ENCODE measurements at places on chromosomes 5 and 9.

GRCh38 chr5:40552981-40553380, 126.7 kb upstream of the PTGER4 start:
- DNase-seq = no peak

DNA sequence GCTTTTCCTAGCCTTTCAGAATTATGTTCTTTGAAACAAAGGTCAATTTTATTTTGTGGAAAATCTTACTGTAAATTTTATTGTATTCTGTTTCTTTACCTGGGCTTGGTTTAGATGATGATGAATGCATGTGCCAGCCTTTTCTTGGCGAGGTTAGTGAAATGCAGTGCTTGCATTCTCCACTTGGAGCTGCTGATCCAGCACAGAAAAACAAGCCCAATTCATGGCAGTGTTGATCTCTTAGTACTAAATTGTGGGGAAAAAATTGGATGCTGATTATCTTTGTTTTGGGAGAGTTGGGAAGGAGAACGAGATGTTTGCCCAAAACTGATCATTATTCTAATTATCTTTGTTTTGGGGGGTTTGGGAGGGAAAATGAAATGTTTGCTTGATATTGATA, 3.7 kb downstream of the HABP4 start:
- no peak for DNase-seq

DNA sequence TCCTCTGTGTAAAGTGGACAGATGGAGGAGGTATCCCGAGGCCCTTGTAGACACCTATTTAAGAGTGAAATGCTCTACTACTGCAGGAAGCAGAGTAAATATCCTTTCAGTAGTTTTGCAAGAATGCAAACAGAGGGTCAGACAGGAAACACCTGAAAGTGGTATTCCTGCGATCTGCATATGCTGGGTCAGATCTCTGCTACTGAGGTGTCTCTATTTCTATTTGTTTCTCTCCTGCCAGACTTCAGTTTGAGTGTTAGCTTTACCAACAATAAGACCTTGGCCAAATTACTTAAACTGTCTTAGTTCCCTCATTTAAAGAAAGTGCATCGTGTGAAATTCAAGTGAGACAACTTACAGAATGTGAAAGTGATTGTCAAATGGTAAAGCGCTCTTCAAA, 47.6 kb downstream of the JAKMIP2 start:
- no peak for DNase-seq

DNA sequence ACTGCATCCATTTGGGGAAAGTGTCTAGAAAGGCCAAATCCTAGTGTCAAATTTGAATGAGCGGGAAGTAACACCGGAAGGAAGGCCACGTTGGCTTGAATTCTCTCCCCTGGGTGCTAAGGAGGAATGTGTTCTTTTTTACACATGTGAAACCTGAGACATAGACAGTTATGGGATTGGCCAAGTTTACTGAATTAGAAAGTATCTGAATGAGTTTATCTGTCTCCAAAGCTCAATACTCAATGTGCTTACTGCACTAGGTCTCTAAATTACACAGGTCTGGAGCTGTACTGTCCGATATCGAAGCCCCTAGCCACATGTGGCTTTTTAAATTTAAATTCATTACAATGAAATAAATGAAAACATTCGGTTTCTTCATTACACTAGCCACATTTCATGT, 6.0 kb downstream of the DMRT1 start:
- no peak for DNase-seq

DNA sequence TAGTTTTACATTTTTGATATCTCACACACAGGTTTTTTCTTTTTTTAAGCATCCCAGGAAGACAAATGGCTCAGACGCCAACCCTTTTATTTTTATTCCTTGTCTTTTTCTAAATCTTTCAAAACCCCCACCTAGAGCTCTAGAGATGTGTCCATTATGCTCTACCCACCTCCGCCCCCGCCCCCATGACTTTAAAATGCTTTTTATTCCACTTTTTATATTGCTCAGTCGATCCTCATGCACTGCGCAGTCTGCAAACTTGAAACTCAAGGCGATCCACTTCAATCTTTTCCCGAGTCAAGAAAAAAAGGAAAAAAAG, 411 bp upstream of the MAT2B start:
- DNase-seq = no peak

GRCh38 chr9:12988258-12988657, 213.4 kb downstream of the LURAP1L start:
- DNase-seq = no peak

DNA sequence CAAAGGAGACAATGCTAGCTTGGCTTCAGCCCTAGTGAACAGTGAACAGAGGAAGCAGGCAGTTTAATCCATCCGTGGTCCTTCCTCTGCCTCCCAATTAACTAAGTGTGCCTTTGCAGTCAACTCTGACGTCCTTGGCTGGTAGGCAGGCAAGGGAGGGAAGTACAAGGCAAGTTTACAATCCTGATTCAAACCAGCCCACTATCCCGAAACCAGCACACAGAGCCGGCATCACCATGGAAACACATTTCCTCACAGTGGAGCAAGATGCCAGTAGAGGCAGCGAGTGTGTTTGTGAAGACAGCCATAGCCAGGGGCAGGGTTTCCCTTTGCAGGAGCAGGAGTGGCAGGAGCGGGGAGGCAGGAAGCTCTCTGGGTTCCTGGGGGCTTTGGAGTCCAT, 73.9 kb downstream of the GOLPH3 start:
- DNase-seq = no peak

GRCh38 chr9:22117511-22118384, 108.6 kb upstream of the CDKN2B start:
- no peak for DNase-seq

- DNase-seq = no peak
Observed at GRCh38 chr5:38331831-38332230, 73.5 kb downstream of the EGFLAM start.

DNA sequence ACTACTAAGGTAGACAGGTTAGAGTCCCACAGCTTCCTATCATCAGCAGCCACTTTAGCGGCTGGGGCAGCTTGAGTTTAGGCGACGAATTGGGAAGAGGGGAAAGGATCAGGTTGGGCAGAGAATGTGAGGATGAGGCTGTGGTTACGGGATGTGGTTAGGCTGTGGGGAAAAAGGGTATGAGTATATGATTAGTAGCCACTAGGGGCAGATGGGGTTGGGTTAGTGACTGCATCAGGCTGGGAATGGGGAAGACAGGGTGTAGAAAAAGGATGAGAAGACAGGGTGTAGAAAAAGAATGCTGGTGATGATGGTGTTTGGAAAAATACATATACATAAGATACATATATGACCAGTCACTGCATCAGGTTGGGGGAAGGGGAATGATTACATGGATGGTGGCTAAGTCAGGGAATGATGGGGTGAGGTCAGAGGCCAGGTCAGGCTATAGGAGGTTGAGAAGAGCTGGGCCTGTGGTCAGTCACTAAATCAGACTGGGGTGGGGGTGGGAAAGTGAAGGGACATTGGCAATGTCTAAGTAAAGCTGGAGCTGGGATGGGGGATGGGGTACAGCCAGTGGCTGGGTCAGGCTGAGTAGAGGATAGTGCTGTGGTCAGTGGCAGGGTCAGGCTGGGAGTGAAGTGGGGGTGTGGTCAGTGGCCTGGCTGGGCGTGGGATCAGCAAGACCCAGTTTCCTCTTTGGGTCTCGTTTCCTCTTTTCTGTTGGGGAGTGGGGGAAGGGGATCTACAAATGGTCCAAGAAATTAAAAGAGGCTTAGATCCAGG, 2.1 kb downstream of the TLN1 start:
- DNase-seq = no peak

DNA sequence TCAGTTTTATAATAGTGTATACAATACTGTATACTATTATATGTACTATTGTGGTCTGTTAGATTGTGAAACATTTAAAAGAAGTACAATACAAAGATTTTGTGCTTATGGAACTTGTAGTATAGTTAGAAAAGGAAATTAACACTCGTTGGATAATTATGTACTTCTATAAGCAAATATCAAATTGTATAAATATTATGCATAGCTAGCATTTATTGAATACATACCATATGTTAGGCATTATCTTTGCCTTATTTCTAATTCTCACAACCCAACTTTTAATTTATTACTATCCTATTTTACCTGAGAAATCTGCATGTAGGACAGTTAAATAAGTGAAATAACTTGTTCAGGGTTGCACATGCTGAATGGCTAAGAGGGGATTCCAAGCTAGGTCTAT, 37.5 kb downstream of the RAB3C start:
- DNase-seq = no peak

GRCh38 chr5:15106530-15107283, 235.1 kb upstream of the ANKH start:
- no peak for DNase-seq

DNA sequence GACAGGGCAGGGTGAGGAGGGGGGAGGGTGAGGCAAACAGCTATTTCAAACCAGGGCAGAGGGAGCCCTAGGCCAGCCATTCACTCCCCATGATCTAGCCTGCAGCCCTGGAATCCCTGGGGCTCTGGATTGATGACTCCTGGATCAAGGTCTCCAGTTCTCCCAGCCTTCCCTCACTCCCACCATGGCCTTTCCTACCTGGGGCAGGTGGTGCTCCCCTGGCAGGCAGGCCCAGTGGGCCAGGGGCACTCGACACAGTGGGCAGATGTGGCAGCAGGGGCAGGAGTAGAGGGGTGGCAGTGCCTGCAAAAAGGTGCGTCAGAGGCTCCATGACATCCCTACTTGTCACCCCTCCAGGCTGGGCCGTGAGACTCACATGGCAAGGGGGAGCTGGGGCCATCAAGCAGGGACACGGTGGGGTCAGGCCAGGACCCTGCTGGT, 6.0 kb downstream of the KIF12 start:
- no peak for DNase-seq

- DNase-seq = no peak
Observed at GRCh38 chr9:3758816-3759576, 233.2 kb upstream of the RFX3 start.

- peak; percentile 7 for DNase-seq
Observed at GRCh38 chr9:7879551-7880245, 80.1 kb upstream of the DMAC1 start.

DNA sequence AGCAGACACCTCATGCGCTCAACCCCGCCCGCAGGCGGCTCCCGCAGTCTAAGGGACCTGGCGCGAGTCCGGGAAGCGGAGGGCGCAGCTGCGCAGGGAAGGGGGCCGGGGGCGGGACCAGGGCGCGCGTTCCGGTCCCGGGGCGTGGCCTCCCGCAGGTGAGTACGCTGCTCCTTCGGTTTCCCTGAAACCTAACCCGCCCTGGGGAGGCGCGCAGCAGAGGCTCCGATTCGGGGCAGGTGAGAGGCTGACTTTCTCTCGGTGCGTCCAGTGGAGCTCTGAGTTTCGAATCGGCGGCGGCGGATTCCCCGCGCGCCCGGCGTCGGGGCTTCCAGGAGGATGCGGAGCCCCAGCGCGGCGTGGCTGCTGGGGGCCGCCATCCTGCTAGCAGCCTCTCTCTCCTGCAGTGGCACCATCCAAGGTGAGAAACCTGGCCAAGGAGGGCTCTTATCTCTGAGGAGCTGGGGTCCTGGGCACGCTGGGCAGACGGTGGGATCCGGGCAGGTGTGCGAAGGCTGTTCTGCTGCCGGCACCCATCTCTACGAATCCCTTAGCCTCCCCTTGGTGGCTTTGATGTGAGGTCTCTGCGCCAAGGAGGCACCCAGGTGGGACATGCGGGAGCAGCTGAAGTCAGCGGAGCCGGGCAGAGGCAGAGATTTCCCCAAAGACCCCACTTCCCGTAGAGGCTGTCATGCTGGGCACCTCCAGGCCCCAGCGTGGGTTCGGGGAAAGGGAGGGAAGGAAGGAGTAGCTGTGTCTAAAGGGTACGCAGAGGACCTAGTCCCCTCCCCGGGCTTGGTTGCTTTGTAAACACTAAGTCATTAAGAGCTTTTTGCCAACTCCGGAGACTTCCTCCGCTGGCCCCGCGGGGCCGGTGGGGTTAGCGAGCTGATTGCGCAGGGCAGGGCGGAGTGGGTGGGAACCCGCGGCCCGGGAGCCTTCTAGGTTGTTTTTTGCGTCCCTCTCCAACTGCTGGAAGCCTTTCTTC, at the start of gene F2RL1:
F2RL1 (plus strand) TSS at position 187 of the 988 bp plus-strand sequence; CDS start at position 340, 153 bp downstream.
- peak; percentile 18 for DNase-seq

- DNase-seq = no peak
Observed at GRCh38 chr9:95726756-95727155, 148.7 kb upstream of the ERCC6L2 start.

DNA sequence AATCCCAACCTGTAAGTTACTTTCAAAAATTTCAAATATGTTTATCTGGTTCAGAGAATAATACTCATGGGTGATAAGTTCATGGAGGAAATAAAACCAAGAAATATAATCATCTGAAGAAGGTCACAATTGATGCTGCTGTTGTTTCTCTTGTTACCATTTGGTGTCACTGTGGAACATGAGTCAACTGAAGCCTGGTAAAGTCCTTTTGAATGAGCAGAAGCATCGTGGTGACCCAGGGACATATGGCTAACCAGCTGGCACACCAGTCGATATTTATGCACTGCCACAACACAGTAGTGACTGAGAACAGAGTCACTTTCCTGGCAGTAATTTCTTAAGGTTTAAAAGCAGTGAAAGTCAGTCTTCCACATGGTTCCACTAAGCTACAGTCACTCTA, 612.9 kb upstream of the TLE4 start:
- no peak for DNase-seq

- DNase-seq = no peak
Observed at GRCh38 chr9:110116543-110116885, 91.4 kb downstream of the C9orf152 start.

GRCh38 chr5:76021936-76022584, 61.1 kb upstream of the SV2C start:
- no peak for DNase-seq

- DNase-seq = no peak
Observed at GRCh38 chr9:15392363-15392762, 30.3 kb upstream of the SNAPC3 start.

- DNase-seq = no peak
Observed at GRCh38 chr5:41770799-41771198, 99.4 kb downstream of the OXCT1 start.

- no peak for DNase-seq
Observed at GRCh38 chr5:85500869-85501268, 1116.2 kb upstream of the EDIL3 start.

- DNase-seq = no peak
Observed at GRCh38 chr5:6961837-6962635, 248.8 kb downstream of the TENT4A start.

DNA sequence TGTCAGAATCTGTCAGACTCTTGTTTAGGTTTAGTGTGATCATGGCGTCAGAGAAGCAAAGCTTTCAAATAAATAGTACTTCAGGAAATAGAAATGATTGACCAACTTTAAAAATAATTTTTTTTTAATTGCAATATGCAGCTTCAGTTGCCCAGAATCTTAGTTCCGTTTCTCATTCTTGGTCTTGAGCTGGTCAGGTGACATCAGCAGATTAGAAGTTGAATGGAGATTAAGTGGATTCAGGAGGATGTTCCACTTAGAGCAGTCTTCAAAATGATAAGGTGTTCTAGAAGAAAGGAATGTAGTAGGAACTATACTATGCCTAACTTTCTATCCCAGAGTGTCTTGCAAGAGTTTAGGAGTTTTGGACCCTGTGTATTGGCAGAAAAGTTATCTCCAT, 30.6 kb downstream of the OTULIN start:
- DNase-seq = no peak

- DNase-seq = no peak
Observed at GRCh38 chr5:174491761-174492350, 232.5 kb upstream of the MSX2 start.
